ENCODE measurements at places on chromosomes 2 and 18. TPM values are rescaled to one million over a fixed set of nuclear protein-coding genes. Genes with fewer than 3 reads are reported as not detected.
A peak's percentile ranks its signal among the peaks of the same experiment; 100 is the strongest.

CTLA4 gene
- not detected for total RNA-seq

C2orf92 gene
- 4.9 TPM for total RNA-seq

DNA sequence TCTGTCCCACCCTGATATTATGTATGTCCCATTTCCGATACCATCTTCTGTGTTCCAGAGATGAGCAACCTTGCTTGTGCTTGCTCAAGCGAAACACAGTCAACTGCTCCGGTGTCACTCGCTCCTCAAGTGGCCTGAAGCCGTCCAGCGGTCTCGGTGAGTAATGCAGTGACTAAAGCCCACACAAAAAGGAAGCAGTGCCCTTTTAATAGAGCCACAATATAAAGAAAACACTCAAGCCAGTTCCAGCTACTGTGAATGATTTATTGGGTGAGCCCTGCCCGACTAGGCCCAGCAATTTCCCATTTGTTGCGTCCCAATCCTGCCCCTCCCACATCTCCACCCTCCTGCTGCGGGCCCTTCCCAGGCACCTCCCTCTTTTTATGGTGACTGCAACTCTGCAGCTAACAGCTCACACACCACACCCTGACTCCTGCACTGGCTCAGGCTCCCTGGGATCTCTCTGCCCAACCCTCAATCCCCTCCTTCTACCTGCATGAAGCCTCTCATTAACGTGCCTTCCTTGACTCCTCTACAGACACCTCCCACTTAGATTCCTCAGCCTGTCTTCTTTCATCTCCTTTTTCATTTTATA lies 44.2 kb upstream of the DSC1 start:
- DNase-seq, result peak; percentile 87

- no peak for DNase-seq
Observed at GRCh38 chr2:17583646-17584045, 43.1 kb downstream of the VSNL1 start.

DNA sequence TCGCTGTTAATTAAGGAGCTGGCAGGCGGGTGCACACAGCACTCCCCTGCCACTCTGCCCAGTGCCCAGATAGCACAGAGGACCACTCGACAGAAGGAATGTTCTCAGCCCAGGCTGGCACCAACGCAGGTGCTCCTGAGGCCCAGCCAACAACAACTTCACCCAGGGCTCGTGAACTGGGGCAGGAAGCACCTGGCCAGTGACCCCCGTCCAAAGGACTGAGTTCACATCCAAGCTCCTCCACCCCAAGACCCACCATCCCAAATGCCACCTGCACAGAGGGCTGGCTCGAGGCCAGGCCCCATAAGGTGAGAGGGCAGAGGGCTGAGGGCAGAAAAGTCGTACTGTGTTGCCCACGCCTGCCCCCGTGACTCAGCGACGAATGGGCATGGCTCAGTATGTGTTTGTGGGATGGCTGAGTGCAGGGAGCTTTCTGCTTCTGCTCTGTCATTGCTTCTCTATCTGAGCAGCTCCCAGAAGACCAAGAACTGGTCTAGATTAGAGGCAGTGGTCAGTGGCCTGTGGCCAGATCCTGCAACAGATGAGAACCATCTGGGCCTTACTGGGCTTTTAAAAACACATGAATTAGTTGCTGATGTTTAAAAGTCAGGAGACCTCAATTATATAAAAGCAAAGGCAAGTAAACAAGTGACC lies 68.4 kb downstream of the POLR1A start:
- DNase-seq, result peak; percentile 67

DNA sequence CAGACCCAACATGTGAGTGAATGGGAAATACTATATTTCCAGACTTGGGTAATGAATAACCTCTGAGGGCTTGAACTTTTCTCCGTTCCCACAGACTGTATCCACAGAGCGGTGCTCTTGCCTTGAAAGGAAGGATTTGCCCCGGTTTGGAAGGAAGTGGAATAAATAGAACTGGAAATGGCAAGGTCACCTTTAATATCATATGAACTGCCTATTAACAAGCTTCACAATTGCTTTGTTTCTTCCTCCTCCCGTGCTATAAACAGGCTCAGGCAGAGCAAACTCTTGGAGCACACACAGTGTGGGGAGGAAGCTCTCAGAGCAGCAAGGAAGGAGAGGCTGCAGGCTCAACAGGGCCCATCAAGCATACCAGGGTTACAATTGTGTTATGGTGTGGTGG lies 28.5 kb upstream of the DARS1 start:
- DNase-seq, result no peak

DNA sequence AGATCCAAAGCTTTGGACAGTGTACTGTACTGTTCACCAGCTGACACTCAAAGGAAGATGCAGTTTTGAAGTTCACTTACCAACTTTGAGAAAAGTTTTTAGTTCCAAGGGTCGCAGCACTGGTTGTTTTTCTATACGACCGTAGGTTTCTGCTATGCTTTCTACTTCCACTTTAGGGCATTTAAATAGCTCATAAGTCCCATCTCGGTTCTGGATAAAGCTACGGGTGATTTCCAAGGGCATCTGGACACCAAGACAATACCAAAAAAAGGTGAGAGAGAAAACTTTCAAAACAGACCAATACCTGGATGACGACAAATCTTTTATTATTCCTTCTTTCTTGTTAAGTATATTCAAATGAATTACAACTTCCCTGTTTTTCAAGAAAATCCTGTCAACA lies 30.3 kb downstream of the C2orf42 start:
- DNase-seq, result no peak
